Activated T-cell treated with anti-CD3 and anti-CD28 coated beads, Interleukin-2, amount 50 U/mL, for 24 hours (primary cell): ENCODE measurements at places on chromosomes 7 and 10.

- peaks cover 69% of the 10 kb centered on the region for H3K36me3 ChIP-seq
- H3K4me1 ChIP-seq, result peaks cover 70% of the 10 kb centered on the region
- H3K27me3 ChIP-seq, result no peaks in the 10 kb centered on the region
- DNase-seq, result peak; percentile 88
Measured at GRCh38 chr7:102425639-102426267, 7.6 kb upstream of the ORAI2 start.

GRCh38 chr10:90589825-90590224 lies 268.0 kb downstream of the HTR7 start:
- no peak overlapping the region for H3K27ac ChIP-seq
- peaks cover 4% of the 10 kb centered on the region for H3K27me3 ChIP-seq
- DNase-seq, result no peak
- H3K4me3 ChIP-seq, result no peak overlapping the region
- H3K4me1 ChIP-seq, result no peaks in the 10 kb centered on the region

DNA sequence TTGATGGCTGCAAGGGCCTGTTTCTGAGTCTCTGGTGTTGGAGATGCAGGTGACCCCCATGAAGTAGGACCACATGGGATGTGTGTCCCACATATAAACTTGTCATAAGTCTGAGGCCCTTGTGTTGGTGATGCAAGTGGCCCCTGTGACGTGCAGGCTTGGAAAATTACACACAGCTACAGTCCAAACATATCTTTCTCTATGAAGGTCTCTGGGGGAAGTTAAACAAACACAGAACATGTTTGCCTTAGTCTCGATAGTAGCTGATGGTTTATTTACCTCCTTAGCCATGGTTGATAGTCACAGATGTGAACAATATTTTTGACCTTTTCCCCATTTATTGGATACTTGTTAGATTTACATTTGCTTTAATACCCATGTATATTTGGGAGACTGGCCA lies 64.7 kb downstream of the ADCY1 start:
- H3K4me3 ChIP-seq, result no peak overlapping the region
- H3K27ac ChIP-seq, result no peak overlapping the region
- no peak for DNase-seq
- no peaks in the 10 kb centered on the region for H3K27me3 ChIP-seq
- no peaks in the 10 kb centered on the region for H3K36me3 ChIP-seq
- H3K4me1 ChIP-seq, result no peaks in the 10 kb centered on the region

DNA sequence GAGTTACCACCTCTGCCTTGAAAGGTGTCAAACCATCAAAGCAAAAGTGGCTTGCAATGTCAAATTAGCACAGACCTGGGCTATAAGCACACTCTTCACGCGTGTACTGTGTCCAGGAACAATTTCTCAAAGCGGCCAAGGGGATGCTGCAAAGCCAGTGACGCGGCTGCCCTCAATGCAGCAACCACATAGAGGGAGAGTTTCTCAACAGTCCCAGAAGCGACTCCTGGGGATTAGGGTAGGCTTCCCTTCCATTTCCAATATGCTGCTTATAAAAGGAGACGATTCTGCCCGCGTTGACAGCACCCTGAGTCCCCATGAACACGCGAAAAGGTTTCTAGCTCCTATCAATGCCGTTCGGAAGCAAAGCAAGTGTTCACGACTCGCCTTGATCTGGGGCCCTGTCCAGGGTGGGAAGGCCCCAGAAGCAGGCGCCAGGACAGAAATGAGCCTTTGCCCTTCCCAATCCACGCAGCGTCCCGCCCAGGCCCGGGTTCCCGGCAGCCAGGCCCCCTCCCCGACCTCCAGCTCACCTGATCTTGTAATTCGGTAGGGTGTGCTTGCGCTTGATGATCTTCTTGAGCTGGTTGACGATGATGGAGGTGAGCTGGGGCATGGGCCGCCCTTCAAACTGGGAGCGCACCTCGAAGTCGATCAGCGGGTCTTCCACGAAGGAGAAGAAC lies 1.3 kb downstream of the PDZD8 start:
- peaks cover 22% of the 10 kb centered on the region for H3K27me3 ChIP-seq
- peaks cover 35% of the 10 kb centered on the region for H3K36me3 ChIP-seq
- peaks cover 41% of the 10 kb centered on the region for H3K4me1 ChIP-seq
- H3K4me3 ChIP-seq, result peak overlapping the region; percentile 92

DNA sequence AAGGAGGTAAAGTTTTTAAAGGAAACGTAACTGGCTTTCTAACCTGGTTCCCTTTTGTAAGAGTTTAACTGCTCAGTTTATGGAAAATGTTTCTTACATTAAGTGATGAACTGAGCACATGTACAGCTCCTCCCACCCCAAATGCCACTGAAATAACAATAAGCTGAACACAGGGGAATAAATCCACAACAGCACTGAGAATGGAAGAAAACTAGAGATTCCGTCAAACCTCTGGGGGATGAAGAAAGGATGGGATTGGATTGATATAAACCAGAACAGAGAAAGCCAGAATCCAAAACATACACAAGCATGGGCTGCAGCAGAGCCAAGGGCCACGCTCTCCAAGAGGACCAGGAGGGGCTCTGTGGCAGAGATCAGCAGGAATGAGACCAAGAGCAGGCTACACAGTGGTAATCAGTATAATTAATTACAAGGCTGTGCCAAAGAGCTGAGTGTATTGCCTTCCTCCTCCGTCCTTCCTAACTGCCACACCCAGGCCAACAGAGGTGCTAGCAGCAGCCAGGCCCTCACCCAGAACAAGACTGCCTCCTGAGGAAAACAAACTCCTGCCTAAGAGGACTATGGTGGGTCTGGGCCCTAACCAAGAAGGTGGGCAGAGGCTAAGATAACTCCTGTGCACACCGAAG lies 73.9 kb downstream of the KIAA1549 start:
- H3K36me3 ChIP-seq, result no peaks in the 10 kb centered on the region
- H3K27me3 ChIP-seq, result no peaks in the 10 kb centered on the region
- H3K4me1 ChIP-seq, result peaks cover 22% of the 10 kb centered on the region
- DNase-seq, result no peak
- H3K4me3 ChIP-seq, result no peak overlapping the region
- H3K27ac ChIP-seq, result no peak overlapping the region

- no peak overlapping the region for H3K4me3 ChIP-seq
- H3K4me1 ChIP-seq, result no peaks in the 10 kb centered on the region
- H3K36me3 ChIP-seq, result no peaks in the 10 kb centered on the region
- no peak overlapping the region for H3K27ac ChIP-seq
- H3K27me3 ChIP-seq, result no peaks in the 10 kb centered on the region
- DNase-seq, result no peak
Measured at GRCh38 chr7:14332155-14332554, 342.7 kb upstream of the ETV1 start.

GRCh38 chr7:104264285-104264684 lies 56.5 kb upstream of the ORC5 start:
- H3K36me3 ChIP-seq, result no peaks in the 10 kb centered on the region
- no peak for DNase-seq
- H3K4me3 ChIP-seq, result no peak overlapping the region
- H3K4me1 ChIP-seq, result no peaks in the 10 kb centered on the region
- H3K27ac ChIP-seq, result no peak overlapping the region
